ENCODE measurements at places on chromosomes 12 and 14.
A peak's percentile ranks its signal among the peaks of the same experiment; 100 is the strongest.

GRCh38 chr12:127048057-127048456, 1218.9 kb upstream of the TMEM132C start:
- no peak for DNase-seq

DNA sequence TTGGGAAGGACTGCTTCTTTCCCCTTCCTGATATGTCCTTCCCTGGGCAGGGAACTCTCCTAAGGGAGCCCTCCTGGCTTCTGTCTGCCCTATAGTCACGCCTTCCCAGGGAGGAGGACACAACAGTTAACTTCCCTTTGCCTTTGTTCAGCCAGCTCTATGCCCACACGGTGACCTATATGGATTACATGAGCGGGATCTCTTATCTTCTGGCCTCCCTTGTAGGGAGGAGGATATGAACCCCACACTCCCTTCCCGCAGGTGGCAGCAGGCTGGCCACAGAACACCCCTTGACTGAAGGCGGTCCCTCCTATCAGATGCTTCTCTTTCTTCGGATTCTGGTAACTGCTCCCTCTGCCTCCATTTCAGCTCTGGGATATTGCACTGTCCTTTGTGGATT, 135.6 kb upstream of the MAX start:
- DNase-seq, result no peak

- no peak for DNase-seq
Measured at GRCh38 chr12:86349196-86349595, 93.0 kb upstream of the MGAT4C start.

GRCh38 chr12:65685514-65685913, 138.8 kb upstream of the HMGA2 start:
- no peak for DNase-seq

DNA sequence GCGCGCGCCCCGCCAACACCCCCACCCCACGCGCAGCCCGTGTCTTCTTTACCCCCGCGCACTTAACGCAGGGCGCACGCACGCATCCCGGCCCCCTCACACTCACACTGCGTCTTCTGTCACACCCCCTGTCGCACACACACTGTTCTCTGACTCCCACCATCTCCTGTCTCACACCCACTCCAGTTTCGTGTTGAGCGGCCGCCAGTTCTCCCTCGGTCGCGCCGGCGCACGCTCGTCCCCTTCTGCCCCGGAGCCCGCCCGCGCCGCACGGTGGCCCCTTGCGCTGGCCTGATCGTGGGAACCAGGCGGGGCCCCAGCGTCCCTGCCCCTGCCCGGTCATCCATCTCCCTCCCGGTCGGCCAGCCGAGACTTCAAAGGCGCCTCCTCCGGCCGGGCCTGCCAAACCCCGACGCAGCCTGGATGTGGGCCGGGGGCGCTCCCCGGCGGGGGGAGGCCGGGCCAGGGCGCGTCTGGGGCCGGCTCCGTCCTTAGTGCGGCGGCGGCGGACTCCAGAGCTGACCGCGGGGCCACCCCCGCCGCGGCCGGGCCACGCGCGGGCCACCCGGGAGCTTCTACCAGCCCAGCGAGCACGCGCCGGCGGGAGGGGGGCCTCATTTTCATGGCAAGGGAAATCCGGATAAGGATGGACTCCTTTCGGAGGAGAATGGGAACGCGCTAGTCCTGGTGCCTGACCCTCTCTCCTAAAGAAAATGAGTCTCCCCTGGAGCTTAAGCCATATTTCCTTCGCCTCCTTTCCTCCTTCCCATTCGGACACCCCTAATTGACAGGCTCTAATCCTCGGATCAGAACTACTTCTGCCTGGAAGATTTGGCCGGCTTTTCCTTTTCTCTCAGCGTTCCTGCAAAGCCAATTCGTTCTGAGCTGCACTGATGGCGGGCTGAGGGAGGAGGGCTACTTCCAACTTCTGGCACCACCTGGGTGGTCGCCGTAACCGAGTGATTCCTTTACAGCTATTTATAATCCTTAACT, 82.0 kb upstream of the HMGA2 start:
- no peak for DNase-seq

- no peak for DNase-seq
Measured at GRCh38 chr12:105995961-105996431, 142.8 kb downstream of the NUAK1 start.

DNA sequence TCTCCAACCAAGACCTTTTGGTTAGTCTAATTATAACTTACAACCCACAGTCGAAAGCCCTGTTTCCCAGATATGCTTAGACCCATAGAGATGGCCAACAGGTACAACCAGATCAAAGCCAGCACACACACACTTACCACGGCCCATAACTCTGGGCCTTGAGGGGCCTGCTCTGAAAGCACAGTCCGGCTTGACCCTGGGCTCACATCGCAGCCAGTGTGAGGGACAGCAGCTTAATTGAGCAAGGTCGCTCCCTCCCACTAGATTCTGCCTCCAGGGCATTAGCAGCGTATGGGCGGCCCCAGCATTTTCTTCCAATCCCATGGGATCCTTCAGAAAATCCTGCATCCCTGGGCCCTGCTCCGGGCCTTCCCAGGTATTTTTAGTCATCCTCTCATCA, 157.4 kb upstream of the FKBP4 start:
- no peak for DNase-seq

GRCh38 chr12:64701283-64701682, 57.9 kb downstream of the GNS start:
- DNase-seq, result peak; percentile 21

GRCh38 chr12:45168976-45169375, 46.9 kb upstream of the ANO6 start:
- DNase-seq, result no peak

GRCh38 chr14:96940009-96940408, 142.8 kb downstream of the VRK1 start:
- DNase-seq, result no peak

GRCh38 chr12:43287706-43288383, 264.2 kb downstream of the ADAMTS20 start:
- no peak for DNase-seq

DNA sequence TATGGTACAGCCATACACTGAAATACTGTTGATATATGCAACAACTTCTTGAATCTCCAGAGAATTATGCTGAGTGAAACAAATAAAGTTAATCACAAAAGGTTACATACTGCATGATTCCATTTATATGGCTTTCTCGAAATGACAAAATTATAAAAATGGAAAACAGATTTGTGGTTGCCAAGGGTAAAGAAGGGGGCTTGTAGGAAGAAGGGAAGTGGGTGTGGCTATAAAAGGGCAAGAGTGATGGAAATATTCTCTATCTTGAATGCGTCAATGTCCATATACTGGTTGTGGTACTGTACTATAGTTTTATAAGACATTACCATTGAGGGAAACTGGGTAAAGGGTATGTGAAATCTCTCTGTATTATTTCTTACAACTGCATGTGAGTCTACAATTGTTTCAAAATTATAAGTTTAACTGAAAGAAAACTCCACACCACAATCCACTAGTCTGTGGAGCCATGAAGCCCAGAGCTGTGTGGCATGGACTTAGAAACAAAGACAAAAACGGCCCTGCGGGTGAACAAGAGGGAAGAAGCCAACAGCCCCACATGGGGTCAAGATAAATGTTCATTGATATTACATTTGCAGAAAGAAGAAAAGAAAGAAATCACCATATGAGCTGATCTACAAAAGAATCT, 18.3 kb upstream of the TSPAN11 start:
- DNase-seq, result no peak

DNA sequence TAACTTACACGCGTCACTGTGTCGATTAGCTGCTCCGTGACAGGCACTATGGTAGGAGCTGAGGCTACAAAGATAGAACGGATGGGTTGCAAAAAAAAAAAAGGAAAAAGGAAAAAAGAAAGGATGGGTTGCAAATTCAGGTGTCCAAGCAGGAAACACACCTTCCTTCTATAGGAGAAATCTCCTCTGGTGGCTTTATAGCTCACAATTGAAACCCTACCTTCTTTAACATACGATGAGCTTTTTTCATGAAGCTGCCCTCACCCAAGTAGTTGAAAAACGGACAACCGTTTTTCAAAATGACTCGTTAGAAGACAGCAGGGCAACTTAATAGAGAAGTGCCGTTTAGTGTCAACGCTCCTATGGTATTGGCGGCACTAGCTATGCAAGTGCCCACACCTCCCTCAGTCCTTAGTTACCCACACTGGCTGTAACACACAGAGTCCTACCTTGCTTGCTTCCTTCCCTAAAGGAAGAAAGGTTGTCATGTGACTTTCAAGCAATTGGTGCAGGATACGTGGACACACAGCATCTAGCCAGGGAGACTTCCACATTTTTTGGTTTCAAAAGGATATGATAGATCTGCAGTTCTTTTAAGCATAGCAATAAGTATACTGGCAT, 682 bp upstream of the TRIP11 start:
- peak; percentile 12 for DNase-seq

DNA sequence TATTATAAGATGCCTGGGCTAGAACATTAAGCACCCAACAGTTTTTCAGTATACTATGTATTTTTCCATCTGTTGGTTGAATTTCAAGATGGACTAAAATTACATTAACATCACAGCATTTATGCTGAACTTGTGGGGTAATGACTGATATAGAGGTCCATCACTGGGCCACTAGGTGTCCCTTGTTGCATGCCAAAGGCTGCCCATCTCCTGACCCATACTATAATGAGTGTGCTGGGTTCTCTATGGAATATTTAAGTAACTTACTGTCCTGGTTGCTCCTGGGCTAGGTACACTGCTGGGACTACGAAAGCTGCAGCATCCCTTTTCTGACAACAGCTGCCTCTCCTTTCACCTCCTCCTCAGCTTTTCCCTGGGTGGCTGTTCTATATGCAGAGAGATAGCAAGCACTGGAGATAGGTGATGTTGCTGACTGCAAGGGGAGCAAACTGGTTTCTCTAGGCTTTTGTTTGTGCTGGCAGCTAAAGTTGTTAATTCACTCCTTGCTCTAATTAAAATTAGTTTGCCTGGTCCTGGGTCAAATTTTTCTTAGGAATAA, 138.6 kb upstream of the TRHDE start:
- no peak for DNase-seq

- DNase-seq, result peak; percentile 17
Measured at GRCh38 chr14:43087666-43088065, 1419.4 kb downstream of the FSCB start.

DNA sequence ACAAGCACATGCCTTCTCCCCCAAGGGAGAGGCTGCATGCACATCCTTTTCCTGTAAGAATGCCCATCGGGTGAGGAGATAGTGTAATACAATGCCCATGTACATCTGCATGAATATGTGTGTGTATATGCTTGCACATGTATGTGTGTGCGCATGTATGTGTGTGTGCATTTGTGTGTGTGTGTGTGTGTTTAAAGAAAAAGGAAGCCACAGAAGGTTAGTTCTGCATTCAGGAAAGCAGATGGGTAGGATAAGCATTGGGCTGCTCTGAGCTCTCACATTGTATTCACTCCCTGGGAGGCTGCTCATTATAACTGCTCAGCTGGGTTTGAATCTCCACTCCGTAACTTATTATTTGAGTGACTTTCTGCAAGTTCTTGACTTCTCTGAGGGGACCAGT, 74.3 kb downstream of the GALNT8 start:
- no peak for DNase-seq

- DNase-seq, result no peak
Measured at GRCh38 chr12:46830731-46831334, 5.0 kb upstream of the SLC38A4 start.

DNA sequence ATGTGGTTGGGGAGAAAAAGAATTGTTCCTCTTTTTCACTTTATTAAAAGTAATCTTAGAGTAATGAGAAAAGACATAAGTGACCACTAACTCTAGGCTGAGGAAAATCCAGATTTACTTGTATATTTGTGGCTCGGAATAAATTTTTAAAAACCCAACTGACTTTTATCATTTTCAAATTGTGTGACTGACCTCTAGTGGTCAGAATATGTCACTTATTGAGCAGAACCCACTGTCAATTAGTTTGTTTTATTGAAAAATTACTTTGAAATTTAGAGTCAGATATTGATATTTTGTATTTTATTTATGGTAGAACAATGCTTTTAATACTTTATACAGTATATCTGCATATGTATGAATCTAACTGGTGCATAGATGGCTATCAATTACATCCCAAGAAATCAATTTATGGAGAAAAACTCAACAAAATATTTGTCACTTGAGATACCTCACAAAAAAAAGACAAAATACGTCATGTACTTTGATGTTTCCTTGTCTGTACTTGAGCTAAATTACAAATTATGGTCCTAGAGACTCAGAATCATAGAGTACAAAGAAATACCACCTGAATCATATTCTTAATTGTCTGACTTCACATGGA, 229.4 kb downstream of the CNTN1 start:
- DNase-seq, result no peak

DNA sequence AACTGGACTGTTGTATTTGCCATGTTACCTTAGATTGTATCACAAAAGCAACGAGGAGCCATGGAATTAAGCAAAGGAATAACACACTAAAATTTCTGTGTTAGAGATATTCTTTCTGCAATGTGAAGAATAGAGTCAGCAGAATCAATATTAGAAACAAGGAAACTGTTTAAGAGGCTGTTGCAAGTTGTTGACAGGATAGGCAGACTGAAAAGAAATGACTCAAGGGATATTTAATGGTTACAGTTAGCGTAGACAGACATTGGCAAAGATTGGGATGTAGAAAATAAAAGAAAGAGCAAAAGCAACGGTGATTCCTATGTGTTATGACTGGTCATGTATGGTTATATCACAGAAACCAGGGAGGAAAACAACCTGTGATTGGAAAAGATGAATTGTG, 299.0 kb upstream of the PPFIA2 start:
- DNase-seq, result no peak

- DNase-seq, result no peak
Measured at GRCh38 chr12:56087220-56087619, 7.3 kb downstream of the ERBB3 start.

- DNase-seq, result no peak
Measured at GRCh38 chr14:94992046-94992445, 165.3 kb downstream of the DICER1 start.

GRCh38 chr12:27477049-27477448, 30.5 kb downstream of the SMCO2 start:
- no peak for DNase-seq

DNA sequence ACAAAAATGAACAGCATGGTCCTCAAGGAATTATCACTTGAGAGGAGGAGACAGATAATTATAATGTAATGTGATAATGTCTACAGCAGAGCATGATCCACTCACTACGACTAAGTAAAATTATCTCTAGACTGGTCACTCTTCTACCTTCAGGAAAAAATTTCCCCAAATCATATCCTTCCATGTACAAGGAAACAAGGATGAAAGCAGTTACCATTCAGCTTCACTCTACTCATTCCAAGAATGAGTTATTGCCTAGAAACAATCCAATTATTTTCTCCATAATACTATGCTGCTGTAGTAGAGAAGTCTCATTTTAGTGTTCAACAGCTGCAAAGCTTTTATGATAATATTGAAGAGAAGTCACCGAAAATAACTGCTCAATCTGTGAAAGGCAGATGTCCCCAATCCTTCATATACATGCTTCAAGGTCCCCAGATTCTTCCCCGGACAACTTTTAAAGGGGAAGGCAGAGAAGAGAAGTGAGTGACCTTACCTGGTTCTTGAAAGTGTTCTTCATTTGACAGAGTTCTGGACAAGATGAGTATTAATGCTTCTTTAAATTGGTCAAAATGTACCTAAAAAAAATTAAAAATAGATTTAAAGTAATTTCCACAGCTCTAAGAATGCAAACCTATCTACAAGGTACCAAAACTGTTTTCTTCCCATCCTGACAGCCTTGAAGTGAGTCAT, 24.6 kb downstream of the NIN start:
- no peak for DNase-seq
